Left cardiac atrium (tissue), 4 donors: ENCODE measurements at places on chromosomes 16 and 17. TPM values are rescaled to one million over a fixed set of nuclear protein-coding genes. Genes with fewer than 3 reads are reported as not detected.

DNA sequence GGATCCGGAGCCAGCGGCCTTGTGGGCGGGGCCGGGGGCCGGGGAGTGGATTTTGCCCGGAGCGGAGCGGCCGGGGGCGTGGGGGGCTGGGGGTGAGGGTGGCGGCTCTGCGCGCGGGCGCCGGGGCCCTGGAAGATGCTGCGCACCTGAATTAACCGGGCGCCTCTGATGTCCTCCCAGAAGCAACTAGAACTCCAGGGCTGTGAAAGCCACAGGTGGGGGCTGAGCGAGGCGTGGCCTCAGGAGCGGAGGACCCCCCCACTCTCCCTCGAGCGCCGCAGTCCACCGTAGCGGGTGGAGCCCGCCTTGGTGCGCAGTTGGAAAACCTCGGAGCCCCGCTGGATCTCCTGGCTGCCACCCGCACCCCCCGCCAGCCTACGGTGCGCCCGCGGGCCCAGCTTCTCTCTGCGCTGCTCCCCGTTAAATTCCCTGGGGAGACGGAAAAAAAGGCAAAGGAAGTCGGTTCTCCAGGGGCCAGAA, 549 bp downstream of the SLC26A11 start:
- DNase-seq = no peak

The ACSM5 gene
- 3.6 TPM for total RNA-seq

GRCh38 chr17:80861892-80862291, 129.7 kb upstream of the CHMP6 start:
- no peak for DNase-seq

- DNase-seq = no peak
These were observed 64.9 kb upstream of the LRRC37A3 start for GRCh38 chr17:64984181-64984580.

- peak; percentile 26 for DNase-seq
These were observed 5.6 kb upstream of the TMEM88 start for GRCh38 chr17:7849130-7849750.

DNA sequence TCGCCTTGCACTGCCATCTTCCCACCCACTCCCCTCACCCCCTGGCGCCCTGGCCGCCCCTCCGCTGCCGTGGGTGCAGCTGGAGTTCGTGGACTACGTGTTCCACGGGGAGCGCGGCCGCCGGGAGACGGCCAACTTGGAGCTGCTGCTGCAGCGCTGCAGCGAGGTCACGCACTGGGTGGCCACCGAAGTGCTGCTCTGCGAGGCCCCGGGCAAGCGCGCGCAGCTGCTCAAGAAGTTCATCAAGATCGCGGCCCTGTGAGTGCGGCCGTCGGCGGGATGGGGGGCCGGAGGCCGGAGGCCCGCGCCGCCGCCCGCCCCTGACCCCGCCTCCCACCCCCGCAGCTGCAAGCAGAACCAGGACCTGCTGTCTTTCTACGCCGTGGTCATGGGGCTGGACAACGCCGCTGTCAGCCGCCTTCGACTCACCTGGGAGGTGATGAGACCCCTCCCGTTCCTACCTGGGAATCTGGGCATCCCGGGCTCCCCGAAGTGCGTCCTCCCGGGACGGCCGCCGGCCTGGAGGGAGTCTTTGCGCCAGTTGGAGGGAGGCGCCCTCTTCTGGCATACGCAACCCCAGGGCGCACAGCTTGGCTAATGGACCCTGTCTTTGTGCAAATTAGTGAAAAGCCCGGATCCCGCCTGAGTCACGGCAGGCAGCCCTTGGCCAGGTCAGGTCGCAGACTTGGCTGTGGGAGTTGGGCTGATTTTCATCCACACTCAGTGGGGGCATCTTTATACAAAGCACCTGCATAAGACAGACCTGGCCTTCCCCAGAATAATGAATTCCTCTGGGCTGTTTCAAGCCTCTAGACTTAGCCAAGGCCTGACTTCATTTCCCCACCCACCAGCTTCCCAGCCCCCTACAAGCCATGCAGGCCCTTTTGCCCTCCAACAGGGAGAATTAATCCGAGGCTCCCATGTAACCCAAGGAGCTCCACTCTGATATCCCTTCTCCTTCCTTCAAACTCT, 14.3 kb downstream of the RAPGEFL1 start:
- DNase-seq = peak; percentile 80

The MILR1 gene
- total RNA-seq = 5.0 TPM

- DNase-seq = no peak
These were observed 347.7 kb downstream of the RBFOX1 start for GRCh38 chr16:7680296-7680695.

The GP2 gene
- total RNA-seq = not detected

DNA sequence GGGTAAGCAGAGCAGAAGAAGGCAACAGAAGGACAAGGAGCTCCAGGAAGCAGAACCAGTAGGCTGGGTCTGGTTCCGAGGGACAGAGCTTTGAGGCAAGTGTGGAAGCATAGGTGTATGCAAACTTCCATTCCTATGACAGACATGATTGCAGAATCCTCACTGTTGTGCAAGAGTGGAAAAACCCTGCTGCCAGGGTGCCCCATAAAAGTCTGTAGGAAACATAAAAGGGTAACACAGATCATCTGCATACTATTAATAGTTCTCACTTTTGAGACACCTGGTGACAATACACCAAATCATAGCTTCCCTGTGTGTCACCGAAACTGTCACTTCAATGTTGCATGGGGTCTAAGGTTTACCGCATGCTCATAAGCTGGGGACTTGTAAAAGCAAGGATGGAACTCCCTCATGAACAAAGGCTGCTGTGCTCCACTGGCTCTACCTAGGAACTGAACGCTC, 39.7 kb downstream of the ARHGAP17 start:
- DNase-seq = no peak

The CDH11 gene
- 48.7 TPM for total RNA-seq
